Glomerular endothelial cell (primary cell): ENCODE measurements at places on chromosomes 13 and 19. TPM values are rescaled to one million over a fixed set of nuclear protein-coding genes. Genes with fewer than 3 reads are reported as not detected.

Gene VSTM2B
- total RNA-seq, result not detected in 2 replicates

DNA sequence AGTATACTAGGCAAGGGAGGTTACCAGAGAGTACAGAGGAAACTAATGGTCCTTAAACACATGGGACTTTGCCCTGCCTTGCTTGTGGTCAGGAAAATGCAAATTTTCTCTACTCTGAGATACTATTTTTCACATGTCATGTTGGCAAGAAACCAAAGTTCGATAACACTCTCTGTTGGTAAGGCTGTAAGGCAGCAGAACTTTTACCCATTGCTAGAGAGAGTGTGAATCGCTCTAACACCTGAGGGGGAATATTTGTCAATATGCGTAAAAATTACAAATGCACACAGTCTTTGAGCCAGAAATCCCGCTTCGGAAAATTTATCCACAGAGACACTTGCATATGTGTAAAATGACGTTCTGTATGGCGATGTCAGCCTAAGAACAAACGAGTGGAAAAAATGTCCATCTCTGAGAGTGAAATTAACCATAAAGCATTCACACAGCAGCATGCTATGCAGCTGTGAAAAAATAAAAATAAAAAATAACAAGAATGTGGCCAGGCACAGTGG lies 9.5 kb upstream of the RFX1 start:
- DNase-seq, result no peak

DNA sequence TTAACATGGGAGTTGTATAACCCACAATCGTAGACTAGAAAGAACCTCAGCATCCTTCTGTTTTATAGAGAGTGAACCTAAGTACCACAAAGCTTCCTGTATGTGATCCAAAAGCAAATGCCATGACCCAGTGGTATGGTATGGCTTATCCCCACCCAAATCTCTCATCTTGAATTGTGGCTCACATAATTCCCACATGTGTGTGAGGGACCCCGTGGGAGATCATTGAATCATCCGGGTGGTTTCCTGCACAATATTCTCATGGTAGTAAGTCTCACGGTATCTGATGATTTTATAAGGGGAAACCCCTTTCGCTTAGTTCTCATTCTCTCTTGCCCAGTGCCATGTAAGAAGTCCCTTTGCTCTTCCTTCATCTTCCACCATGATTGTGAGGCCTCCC lies 587.9 kb downstream of the LMO7 start:
- DNase-seq, result no peak

Gene PIH1D1
- total RNA-seq, result 66.3 and 85.3 TPM in 2 replicates

GRCh38 chr13:78609464-78610205 lies 6.3 kb upstream of the POU4F1 start:
- DNase-seq, result no peak

Gene CTXN1
- 47.1 and 50.5 TPM in 2 replicates for total RNA-seq

Gene ADGRE1
- not detected in 2 replicates for total RNA-seq

Gene MBD3L2
- not detected in 2 replicates for total RNA-seq

DNA sequence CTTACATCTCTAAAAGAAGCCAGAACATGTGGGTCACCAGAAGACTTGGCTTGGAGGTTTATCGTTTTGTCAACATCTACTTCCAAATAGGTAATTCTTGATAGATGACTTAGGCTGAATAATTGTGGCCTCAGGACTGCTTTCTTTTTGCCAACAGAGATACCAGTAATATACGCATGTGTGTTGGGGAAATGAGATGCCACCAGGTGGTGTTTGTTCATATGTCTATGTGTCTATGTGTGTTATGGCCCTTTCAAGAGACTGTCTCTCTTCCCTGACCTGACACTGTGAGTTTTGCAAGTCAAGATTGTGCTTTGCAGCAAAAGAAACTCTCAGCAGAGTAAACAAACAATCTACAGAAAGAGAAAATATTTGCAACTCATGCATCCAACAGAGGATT lies 31.6 kb upstream of the METTL21C start:
- no peak for DNase-seq

GRCh38 chr13:19681517-19681916 lies 48.1 kb downstream of the MPHOSPH8 start:
- no peak for DNase-seq

DNA sequence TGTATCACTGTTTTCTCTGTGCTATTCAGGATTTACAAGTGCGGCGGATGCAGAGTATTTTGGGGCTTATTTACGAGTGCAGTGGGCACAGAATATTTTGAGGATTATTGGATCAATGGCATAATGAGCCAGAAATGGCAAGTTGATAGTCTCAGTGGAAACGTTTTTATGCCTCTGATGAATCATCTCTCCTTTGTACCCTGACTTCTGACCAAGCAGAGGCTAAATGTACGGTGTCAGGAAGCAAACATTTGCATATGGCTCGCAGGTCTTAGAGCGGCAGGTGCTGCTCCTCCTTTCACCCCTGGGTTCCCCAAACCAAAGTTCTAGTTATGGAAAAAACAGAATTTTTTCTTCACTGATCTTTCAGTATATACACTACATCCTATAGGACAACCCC lies 94.5 kb downstream of the LIG4 start:
- DNase-seq, result no peak

DNA sequence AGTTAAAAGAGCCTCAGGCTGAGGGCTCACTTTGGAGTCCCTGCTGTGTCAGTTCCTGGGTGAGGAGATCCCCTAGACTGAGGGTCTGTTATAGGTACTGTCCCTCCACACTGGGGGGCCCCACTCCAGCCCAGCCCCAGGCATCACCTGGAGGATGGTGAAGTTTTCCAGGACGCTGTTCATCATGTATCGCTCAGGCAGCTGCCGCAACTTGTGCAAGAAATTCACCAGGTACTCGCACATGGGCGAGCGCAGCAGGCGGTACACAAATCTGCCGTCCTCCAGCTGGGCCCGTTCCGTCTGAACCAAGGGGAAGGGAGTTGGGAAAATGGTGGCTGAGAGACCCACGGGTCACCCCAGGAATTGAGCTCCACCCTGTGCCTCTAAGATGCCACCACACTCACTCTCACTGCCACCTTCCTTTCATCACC lies 7.1 kb downstream of the CD37 start:
- no peak for DNase-seq

- DNase-seq, result no peak
These were observed 1131.1 kb downstream of the PCDH9 start for GRCh38 chr13:66098931-66099628.

DNA sequence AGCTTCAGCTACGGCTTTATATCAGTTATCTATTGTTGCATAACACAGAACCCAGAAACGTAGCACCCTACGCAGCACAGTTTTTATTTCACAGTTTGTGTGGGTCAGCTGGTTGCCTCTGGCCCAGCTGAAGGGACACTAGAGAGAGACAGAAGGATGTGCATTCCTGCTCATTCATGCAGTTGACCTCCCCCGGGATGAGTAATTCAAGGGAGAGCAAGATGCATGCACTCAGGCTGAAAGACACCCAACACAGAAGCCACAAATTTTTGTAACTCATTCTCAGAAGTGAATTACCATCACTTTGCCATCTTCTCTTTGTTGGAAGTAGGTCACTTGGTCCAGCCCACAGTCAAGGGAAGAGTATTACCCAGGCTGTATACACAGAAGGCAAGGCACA lies 89.5 kb downstream of the EFNB2 start:
- no peak for DNase-seq

Gene OR4F17
- not detected in 2 replicates for total RNA-seq

Gene TPTE2
- not detected in 2 replicates for total RNA-seq

Gene C19orf85
- not detected in 2 replicates for total RNA-seq

DNA sequence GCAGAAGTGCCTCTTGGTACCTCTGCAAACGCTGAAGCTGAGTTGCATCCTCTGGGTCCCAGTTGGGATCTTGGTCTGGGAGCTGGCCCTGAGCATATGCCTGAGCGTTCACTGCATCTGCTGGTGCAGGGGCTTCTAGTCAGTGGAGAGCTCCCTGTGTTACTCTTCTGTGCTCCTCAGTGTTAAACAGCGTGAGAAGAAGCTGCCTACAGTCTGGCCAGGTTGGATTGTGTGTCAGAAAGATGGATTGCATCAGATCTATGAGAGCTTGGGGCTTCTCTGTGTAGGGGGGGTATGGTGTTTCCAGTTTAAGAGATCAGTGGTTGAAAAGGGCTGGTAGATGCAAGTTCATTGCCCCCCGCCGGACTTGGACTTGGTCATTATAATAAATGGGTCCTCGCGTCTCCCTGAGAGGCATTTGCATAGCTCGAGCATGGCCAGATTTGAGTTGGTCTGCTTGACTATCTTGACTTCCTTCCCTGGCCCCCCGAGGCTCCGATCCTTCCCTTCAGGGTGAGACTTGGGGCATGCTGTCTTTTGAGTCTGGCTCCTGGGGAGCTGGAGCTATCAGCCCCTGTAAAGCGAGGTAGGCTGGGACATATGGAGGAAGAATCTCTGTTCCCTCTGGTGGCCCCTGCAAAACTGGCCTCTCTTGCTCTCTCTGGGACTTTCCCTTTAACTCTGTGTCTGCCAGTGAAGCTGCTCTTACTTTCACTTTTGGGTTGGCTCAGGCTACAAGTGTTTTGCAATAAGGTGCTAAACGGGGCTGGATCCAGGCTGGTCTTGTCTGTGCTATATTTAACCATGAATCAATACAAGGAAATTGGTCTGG lies 52.9 kb downstream of the OR10H4 start:
- DNase-seq, result no peak

- DNase-seq, result peak; percentile 91
These were observed 213.1 kb upstream of the TMTC4 start for GRCh38 chr13:100887729-100888151.

Gene PTOV1
- total RNA-seq, result 88.0 and 137 TPM in 2 replicates

Gene OR7C1
- total RNA-seq, result not detected in 2 replicates

Gene ZNF160
- 24.2 and 30.2 TPM in 2 replicates for total RNA-seq

Gene CD209
- total RNA-seq, result not detected in 2 replicates

Gene CA11
- 2.6 and 3.2 TPM in 2 replicates for total RNA-seq

Gene KLK4
- not detected in 2 replicates for total RNA-seq

DNA sequence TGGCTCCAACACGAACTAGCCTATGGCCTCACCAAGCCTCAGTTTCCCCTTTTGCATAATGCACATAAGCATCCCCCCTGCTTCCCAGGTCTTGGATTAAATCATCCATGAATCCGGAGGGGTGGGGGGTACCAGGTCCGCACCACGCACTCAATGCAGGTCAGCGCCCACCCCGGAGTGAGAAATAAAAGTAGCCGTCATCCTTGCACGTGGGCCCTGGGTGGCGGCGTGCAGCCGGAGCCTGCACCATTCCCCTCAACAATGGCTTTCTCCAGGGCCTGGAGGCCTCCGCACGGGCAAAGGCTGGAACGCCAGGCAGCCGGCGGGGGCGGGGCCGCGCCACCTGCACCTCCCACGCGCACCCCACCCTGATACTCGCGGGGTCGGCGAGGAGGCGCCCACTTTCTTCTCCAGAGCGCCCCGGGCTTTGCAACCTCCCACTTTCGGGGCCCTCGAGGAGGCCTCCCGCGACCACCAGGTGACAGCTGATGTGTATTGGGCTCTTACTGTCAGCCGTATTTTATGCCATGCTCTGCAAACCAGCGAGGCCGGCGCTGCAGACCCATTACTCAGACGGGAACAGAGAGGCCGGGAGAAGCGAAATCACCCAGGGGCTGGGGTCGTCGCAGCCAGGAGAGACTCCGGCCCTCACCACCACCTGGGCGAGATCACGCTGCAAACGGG lies 767 bp upstream of the GADD45B start:
- no peak for DNase-seq

GRCh38 chr13:44329909-44330545 lies 43.6 kb upstream of the SERP2 start:
- no peak for DNase-seq

DNA sequence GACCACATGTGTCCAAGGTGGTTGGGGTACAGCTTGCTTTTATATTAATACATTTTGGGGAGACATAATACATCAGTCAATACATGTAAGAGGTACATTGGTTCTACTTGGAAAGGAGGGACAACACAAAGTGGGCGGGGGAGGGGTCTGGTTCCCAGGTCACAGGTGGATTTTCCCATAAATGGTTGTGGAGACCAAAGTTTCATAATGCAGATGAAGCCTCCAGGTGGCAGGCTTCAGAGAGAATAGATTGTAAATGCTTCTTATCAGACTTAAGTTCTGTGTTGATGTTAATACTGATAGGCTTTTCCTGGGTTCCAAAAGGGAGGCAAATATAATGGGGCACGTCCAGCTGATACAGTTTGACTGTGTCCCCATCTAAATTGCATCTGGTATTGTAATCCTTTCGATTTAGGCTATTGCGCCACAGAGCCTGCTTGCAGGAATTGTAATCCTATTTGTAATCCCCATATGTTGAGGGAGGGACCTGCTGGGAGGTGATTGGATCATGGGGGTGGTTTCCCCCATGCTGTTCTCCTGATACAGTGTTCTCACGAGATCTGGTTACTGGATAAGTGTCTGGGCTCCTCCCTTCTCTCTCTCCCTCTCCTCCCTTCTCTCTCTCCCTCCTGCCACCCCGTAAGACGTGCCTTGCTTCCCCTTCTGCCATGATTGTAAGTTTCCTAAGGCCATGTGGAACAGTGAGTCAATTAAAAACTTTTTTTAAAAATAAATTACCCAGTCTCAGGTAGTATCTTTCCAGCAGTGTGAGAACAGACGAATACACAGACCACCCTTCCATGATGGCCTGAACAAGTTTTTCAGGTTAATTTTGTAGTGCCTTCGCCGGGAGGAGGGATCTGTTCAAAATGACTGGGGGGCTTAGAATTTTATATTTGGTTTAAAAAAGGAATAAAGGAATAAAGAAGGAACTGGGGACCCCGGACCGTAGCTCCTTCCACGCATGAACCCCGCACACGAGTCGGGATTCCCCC lies 44.9 kb downstream of the ZNF823 start:
- DNase-seq, result no peak

GRCh38 chr19:38210458-38210987 lies 13.5 kb downstream of the DPF1 start:
- no peak for DNase-seq

- no peak for DNase-seq
These were observed 117.2 kb downstream of the MIPEP start for GRCh38 chr13:23771956-23772355.

DNA sequence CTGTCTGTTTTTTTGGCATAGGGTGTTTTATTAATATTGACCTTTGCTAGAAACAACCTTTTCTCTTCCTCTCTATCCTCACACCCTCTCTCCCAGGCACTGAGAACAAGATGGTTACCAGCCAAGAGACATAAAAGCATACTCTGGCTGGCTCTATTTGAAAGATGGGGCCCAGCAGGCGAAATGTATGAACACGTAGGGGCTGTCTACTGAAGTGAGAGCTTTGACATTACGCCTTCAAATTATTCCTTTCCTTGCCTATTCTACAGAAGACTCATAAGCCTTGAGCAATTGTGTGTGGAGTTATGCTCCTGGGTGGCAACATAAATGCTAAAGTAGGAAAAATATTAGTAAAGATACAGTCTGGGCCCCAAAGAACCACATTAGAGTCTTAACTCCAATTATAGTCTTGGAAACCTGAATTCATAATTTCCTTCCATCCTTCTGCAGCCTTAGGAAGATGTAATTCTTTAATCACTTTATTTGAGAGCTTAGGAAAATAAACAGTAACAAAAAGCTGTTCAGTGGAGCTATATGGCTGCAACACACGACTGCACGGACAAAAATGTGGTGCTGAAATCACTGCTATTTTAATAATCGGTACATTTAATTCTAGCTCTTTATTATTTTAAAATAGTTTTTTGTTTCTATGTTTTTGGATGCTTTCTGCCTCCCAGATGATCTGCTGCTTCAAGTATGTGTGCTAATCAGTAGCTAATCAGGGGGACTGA lies 122.3 kb upstream of the RNF113B start:
- DNase-seq, result no peak

Gene F2RL3
- total RNA-seq, result 12.4 and 79.1 TPM in 2 replicates
